Fibroblast of lung (primary cell): ENCODE measurements at places on chromosomes 1 and 21. TPM values are rescaled to one million over a fixed set of nuclear protein-coding genes. Genes with fewer than 3 reads are reported as not detected.
A peak's percentile ranks its signal among the peaks of the same experiment; 100 is the strongest.

EVA1C gene
- total RNA-seq = 4.4 and 4.6 TPM in 2 replicates

DNA sequence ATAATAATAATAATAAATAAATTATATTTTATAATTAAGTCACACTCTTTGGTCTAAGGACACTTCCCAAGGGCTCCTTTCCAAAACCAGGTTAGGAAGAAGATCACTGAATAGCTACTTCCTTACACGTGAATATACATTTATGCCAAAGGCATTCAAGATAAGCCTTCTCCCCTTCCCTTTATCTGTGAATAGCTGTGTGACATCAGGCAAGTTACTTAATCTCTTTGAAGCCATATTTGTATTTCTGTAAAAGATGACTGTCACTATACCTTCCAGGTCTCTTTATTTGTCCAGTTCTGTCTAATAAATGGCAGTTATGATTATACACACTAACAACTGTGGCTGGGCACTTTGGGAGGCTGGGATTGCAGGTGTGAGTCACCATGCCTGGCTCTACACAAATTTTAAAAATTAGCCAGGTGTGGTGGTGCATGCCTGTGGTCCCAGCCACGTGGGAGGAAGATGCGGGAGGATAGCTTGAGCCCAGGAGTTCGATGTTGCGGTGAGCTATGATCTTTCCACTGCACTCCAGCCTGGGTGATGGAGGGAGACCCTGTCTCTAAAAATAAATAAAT lies 5.5 kb upstream of the RNF11 start:
- no peaks in the 10 kb centered on the region for H3K27me3 ChIP-seq
- H3K36me3 ChIP-seq = no peaks in the 10 kb centered on the region
- peaks cover 8% of the 10 kb centered on the region for H3K4me1 ChIP-seq
- H3K27ac ChIP-seq = no peak overlapping the region
- DNase-seq = no peak
- no peak overlapping the region for H3K4me3 ChIP-seq

CD53 gene
- total RNA-seq = under 0.01 TPM in 1 of 2 replicates, not detected in the other

- peak; percentile 6 for DNase-seq
- no peaks in the 10 kb centered on the region for H3K27me3 ChIP-seq
- no peak overlapping the region for H3K27ac ChIP-seq
- H3K36me3 ChIP-seq = no peaks in the 10 kb centered on the region
- no peaks in the 10 kb centered on the region for H3K4me1 ChIP-seq
- H3K4me3 ChIP-seq = no peak overlapping the region
These were observed 131.4 kb downstream of the IER5 start for GRCh38 chr1:181219938-181220337.

FLAD1 gene
- total RNA-seq = 20.5 and 24.9 TPM in 2 replicates

DNA sequence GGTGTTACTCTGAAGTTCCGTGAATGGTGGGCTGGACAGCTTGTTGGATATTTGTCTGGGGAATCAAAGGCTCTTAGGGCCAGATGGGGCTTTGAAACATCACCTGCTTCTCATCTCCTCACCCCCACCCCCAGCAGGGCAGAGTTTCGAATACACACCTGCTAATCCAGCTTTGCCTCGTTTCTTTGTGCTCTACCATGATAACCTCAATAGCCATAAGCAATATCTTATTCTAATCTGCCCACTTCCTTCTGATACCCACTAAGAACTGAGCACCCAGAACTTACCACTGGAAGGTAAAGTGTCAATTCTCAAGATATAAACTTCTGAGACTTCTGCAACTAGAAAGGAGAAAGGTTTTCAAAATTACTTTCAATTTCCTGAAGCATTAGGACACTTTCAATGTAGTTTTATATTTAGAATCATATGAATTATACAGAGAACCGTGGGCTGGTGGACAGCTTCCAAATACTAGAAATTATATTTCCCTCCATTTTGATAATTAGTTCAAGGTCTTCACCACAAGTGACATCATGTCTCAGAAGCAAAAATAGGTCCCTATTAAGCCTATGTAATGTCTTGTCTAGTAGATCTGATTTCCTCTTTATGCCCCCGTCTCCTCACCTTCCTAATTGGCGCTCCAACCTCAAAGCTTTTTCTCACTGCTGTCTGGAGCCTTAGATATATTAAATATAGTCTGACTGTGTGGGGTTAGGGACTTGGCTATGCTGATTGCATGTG lies 64.4 kb upstream of the NEK2 start:
- peaks cover 9% of the 10 kb centered on the region for H3K4me1 ChIP-seq
- DNase-seq = no peak
- no peak overlapping the region for H3K27ac ChIP-seq
- no peak overlapping the region for H3K4me3 ChIP-seq
- no peaks in the 10 kb centered on the region for H3K27me3 ChIP-seq
- H3K36me3 ChIP-seq = no peaks in the 10 kb centered on the region

- H3K4me1 ChIP-seq = peaks cover 2% of the 10 kb centered on the region
- no peaks in the 10 kb centered on the region for H3K27me3 ChIP-seq
- peaks cover 1% of the 10 kb centered on the region for H3K36me3 ChIP-seq
- peak; percentile 60 for DNase-seq
- peak overlapping the region; percentile 92 for H3K4me3 ChIP-seq
These were observed 844 bp downstream of the ZMYM6 start for GRCh38 chr1:35030756-35031446.

GRCh38 chr21:32412162-32413014 lies at the start of gene EVA1C:
EVA1C (plus strand) TSS chr21:32412706; CDS start chr21:32412854, 148 bp downstream.
- no peaks in the 10 kb centered on the region for H3K4me1 ChIP-seq

DDR2 gene
- total RNA-seq = 252 and 303 TPM in 2 replicates

GRCh38 chr1:146049436-146049835 lies 27.9 kb upstream of the HJV start:
- no peak overlapping the region for H3K4me3 ChIP-seq
- H3K36me3 ChIP-seq = no peaks in the 10 kb centered on the region
- no peaks in the 10 kb centered on the region for H3K4me1 ChIP-seq
- DNase-seq = no peak

GRCh38 chr1:3809680-3810079 lies 13.4 kb upstream of the LRRC47 start:
- H3K36me3 ChIP-seq = peaks cover under 1% of the 10 kb centered on the region
- H3K4me1 ChIP-seq = no peaks in the 10 kb centered on the region
- no peaks in the 10 kb centered on the region for H3K27me3 ChIP-seq
- H3K4me3 ChIP-seq = no peak overlapping the region
- no peak for DNase-seq
- H3K27ac ChIP-seq = no peak overlapping the region

GRCh38 chr1:203649551-203649998 lies 22.9 kb downstream of the ATP2B4 start:
- peak overlapping the region; percentile 70 for H3K27ac ChIP-seq
- peaks cover 29% of the 10 kb centered on the region for H3K4me1 ChIP-seq
- DNase-seq = no peak
- H3K27me3 ChIP-seq = no peaks in the 10 kb centered on the region
- H3K36me3 ChIP-seq = no peaks in the 10 kb centered on the region

- H3K27me3 ChIP-seq = peaks cover 12% of the 10 kb centered on the region
These were observed 3.3 kb downstream of the LAX1 start for GRCh38 chr1:203768256-203768655.

GRCh38 chr1:1132042-1132950 lies 16.4 kb upstream of the C1orf159 start:
- no peak overlapping the region for H3K27ac ChIP-seq
- no peak overlapping the region for H3K4me3 ChIP-seq
- peaks cover 3% of the 10 kb centered on the region for H3K27me3 ChIP-seq
- no peaks in the 10 kb centered on the region for H3K4me1 ChIP-seq
- H3K36me3 ChIP-seq = no peaks in the 10 kb centered on the region

PADI4 gene
- not detected in 2 replicates for total RNA-seq
